Stimulated activated CD8-positive, alpha-beta memory T cell treated with anti-CD3 and anti-CD28 coated beads, Interleukin-2, amount 100 ng/mL, for 1 hour (primary cell): ENCODE measurements at places on chromosomes 3 and 15.

GRCh38 chr3:9685216-9686049 lies 18.2 kb upstream of the CPNE9 start:
- DNase-seq = no peak

- DNase-seq = no peak
Measured at GRCh38 chr3:30610702-30611368, 4.4 kb downstream of the TGFBR2 start.

DNA sequence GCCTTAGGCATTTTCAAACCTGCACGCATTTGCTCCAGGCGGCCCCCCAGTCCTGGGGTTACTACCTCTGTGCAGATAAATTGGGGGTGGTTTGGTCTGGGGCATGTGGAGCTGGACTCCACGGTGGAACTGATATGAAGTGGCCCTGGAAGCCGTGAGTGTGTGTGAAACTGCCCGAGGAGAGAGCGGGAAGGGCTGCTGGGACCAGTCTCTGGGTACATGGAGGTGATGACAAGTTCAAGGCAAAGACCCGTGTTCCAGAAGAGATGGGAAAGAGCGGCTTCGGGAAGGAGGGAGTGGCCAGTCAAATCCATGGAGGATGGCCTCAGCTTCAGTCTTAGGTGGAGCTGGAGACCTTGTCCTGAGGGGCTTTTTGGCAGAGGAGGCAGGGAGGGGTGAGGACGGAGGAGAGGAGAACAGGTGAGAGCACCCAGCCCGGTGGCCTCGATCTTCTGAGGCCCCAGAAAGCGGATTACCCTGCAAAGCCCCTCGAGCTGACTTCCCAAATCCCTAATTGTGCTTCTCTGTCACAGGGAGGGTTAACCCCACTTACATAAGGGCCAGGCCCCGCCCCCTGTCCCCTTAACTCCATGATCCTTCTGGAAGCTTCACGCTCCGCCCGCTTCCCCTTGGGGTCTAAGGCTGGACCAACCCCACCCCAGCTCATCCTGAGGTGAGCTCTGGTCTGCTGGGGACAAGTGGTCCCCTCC lies 1.9 kb upstream of the NR2E3 start:
- DNase-seq = no peak

DNA sequence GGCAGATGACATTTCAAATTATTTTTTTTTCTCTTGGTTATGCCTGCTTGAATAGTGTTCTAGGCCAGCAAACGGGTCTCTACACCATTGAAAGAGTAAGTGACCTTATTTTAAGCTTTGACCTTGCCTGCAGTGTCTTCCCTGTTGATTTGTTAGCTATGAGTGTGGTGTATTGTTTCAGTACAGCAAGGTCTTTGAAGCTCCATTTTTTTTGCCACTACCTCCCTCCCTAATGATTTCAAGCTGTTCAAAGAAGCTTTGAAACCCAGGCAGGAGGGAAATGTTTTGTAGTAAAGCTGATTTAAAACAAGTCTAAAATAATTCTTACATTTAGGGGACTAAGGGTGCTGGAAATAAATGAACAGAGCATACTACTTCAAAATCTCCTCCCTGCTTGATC lies 1249.8 kb downstream of the ROBO1 start:
- no peak for DNase-seq

DNA sequence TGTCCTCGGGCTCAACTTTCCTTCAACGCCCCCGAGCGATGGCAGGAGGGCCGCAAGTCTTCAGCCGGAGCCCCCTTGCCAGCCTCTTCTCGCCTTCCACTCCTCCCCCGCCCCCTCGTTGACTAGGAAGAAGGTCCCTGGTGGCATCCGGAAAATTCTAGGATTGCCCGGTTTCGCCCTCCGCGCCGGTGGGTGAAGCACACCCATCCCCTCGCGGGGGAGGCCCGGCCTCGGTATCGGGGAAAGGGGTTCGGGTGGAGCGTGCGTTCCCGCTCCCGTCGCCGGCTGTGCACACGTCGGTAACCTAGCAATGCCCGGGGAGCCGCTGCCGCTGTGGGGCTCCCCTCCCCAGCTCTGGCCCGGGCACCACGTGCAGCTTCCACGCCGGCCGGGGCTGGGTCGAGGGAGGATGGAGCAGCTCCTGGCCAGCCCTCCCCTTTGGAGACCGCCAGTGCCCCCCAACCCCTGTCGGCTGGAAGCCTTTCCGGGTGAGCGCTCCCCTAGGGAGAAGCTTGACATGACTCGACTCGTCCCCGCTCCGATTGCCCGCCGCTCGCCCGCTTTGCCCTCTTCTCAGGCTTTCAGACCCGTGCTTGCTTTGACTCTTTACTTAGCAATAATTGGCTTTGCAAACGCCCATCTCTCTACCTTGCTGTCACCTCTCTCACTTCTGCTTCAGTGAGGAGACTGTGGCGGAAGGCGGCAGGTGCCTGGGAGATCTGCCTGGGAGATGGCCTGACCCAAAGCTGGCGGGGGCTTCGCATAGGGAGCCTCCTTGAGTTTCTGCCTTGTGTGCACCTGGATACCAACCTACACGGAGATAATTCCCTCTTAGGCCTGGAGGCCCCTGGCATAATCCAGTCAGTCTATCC lies 1.3 kb downstream of the CACNA1D start:
- no peak for DNase-seq

DNA sequence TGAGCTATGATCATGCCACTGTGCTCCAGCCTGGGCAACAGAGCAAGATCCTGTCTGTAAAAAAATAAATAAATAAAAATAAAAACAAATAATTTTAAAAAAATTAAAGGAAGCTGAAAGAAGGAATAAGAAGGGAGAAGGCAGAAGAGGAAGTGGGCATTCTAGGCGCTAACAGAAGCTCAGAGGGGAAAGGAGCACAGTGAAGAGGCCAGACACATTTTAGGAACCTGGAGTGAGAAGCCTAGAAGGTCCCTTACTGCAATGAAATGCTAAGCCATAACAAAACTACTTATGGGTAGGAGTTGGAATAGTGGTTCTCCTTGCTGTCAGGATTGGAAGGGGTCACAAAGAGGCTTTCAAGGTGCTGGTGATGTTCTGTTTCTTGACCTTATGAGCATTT lies 64.0 kb downstream of the ITGB5 start:
- DNase-seq = no peak

DNA sequence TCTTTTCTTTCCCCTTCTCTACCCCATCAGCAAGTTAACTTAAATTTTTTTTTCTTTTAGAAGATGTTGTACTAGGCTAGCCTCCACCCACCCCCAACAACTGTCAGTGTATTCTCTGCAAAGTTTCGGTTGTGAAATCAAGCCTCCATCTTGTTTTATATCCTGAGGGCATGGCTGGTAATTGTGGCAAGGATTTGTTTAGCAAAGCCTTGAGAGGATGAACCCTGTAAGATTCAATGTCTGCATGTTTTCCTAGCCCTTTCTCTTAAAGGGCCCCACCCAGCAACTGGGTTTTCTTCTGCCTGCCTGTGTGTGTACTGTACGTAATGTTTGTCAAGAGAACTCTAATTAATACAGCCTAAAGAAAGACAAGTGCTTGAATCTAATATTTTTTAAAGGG lies 475.3 kb downstream of the FHIT start:
- no peak for DNase-seq

DNA sequence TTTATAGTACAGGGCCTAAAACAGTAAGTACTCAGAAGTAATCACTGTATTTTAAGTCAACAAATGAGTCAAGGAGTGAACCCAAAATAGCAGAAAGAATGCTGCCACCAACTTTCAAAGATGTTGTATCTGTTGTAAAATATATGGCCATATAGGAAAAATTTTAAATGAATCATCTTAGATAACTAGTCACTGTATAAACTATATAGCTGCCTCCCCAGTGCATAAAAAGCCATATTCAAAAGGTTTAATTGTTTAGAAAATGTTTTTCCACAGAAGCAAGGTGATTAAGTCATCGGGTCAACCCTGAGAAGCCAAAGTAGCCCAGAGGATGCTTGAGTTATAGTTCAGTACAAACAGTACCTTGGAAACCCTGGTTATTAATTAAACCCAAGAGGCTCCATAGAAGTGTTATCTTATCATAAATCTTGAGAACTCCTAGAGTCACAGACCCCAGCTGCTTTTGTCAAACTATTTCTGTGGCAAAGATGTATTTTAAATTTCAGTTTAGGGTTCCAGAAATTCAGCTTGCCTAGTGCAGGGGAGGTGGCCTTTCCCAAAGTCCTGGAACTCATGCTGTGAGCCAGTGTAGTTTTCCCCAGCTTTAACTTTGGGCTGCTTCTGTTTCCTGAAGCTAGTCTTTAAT lies 39.2 kb downstream of the MBNL1 start:
- DNase-seq = no peak

- no peak for DNase-seq
Measured at GRCh38 chr15:40721701-40722100, 26.7 kb downstream of the RAD51 start.

DNA sequence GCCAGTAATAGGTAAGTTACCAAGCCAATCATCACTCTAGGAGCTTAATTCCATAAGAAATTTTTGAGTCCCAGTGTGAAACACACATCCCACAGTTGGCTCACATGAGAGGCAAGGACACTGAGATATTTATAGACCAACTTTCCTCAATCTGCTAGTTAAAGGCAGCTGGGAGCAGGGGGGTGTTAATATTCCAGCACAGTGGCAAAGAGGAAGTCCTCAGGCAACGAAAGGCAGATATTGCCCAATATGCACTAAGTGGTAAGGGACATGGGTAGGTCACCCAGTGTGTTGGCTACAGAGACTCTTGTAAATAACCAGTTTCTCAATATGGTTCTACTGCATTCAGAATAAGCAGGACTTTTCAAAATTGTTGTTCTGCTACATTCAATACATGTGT lies 61.0 kb downstream of the TOP2B start:
- no peak for DNase-seq

- no peak for DNase-seq
Measured at GRCh38 chr15:57364282-57365007, 11.9 kb upstream of the CGNL1 start.

DNA sequence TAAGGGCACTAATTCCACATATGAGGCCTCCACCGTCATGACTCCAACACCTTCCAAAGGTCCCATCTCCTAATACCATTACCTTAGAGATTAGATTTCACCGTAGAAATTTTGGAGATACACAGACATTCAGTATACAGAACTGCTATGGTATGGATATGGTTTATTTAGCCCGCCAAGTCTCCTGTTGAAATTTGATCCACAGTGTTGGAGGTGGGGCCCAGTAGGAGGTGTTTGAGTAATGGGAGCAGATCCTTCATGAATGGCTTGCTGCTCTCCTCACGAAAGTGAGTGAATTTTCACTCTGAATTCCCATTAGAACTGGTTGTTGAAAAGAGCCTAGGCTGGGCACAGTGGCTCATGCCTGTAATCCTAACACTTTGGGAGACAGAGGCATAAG lies 7.4 kb downstream of the MKRN3 start:
- DNase-seq = no peak

GRCh38 chr3:17394541-17395155 lies 347.8 kb downstream of the TBC1D5 start:
- DNase-seq = no peak

DNA sequence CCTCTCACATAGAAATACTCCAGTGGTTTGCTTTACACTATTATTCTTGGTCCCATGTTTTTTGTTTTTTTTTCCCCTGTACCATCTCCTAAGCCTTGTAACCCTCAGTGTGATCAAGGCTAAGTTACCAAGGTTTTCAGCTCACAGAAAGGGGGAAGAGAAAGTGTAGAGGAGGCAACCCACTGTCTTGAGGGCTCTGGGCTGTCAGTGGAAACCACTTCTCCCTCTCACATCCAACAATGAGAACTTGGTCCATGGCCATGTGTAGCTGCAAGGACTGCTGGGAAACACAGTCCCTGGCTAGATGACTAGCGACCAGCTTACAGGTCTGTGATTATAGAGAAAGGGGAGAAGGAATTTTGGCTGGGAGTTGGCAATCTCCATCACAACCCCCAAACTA lies 30.3 kb downstream of the GPD1L start:
- DNase-seq = no peak

DNA sequence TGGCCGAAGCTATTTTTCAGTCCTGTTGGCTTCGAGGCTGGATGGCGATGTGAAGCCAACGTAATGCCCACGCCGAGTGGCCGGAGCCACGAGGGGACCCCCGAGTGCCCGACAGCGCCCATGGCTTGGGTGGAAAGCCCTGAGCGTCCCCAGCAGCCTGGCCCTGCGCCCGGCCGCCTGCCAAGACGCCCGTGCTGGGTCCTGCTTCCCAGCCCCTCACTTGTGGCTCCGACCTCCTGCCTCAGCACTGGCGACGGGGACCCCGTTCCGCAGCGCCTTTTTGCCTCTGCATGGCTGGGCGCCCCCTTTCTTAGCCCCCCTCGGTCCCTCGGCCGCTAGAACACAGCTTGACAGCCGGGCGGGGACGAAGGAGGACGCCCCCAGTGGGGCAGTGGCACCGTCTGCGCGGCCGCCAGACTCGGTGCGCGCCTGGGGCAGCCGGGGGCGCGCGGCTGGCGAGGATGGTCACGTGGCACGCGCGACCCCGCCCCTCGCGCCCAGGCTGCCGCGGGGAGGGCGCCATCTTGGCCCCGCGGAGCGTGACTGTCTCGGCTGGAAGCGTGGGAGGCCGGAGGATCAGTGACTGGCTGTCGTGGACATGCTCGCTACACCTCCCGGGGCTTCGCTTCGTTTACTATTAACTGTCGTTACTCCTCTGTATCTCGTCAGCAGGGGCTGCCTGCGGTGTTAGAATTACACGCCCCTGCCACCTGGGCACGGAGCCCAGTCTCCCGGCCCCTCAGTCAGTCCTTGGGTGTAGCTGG lies 626 bp upstream of the GPR176 start:
- peak; percentile 50 for DNase-seq

DNA sequence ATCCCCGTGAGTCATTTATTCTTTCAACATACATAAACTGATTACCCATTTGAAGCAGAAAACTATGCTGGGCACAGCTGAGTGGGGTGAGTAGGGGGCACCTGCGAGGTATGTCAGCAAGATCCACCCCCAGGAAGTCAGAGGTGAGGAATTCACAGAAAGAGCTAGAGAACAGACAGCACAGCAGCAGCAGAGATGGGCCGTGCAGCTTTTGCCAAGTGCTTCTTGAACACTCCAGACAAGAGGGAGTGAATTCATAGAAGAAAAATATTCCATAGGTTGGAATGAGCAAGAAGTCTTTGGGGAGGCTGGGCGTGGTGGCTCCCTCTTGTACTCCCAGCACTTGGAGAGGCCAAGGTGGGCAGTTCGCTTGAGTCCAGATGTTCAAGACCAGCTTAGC lies 9.4 kb upstream of the ADCY5 start:
- no peak for DNase-seq

DNA sequence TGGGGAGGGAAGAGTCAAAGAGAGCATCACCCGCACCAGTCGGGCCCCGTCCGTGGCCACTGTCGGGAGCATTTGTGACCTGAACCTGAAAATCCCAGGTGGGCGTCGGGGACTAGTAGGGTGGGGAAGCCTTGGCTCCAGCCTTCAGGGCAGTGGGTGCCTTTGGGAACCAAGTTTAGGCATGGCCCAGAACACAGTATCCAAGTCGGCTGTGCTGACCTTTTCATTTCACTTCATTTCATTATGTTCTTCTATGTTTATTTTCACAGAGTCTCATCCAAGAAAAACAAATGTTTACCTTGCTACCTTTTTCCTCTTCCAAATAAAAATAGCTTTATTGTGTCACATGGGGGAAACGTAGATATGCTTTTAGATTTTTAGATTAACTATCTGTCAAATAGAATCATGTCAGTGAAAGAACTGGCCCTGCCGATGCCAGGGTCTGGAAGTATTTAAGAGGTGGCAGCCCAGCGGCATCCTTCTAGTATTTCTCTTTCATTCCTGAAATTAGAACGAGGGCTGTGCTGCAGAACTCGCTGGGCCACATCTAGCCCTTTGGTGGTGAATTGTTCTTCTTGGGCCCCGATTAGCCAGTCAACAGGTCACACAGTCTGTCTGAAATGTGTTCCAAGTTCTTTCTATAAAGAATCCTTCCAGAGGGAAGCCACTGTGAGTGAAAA lies 60.5 kb downstream of the DNASE1L3 start:
- no peak for DNase-seq
